Fibroblast of the aortic adventitia (primary cell): ENCODE measurements at places on chromosomes 7 and 10.
A peak's percentile ranks its signal among the peaks of the same experiment; 100 is the strongest.

DNA sequence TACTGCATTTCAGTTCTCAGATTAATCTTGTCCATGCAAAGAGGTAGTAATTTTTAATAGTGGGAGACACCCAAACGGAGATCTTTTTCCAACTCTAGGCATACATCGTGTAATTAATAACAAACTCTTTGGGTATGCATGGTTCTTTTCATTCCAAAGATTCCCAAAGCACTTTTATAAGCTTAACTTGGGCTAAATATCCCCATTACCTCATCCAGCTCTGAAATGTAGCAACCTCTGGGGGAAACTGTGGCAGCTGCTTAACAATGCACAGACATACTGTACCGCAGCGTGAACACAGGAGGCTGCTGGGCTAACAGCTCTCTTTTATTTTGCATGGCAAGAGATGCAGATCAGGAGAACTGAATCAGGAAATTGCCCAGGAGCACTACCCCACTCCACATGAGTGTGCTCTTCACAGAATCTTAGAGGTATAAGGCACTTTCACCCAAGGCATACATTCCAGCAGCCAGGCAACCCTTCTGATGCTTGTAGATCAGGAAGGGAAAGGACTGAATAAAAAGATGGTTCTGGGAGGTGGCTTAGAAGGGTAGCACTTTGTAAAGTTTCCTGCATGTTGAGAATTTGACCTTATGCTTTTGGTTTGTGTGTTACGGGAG, 114.4 kb upstream of the GLI3 start:
- peak; percentile 30 for DNase-seq

GRCh38 chr10:64379898-64380297, 858.7 kb downstream of the REEP3 start:
- no peak for DNase-seq

GRCh38 chr7:156386097-156386496, 254.5 kb upstream of the RNF32 start:
- DNase-seq = no peak

DNA sequence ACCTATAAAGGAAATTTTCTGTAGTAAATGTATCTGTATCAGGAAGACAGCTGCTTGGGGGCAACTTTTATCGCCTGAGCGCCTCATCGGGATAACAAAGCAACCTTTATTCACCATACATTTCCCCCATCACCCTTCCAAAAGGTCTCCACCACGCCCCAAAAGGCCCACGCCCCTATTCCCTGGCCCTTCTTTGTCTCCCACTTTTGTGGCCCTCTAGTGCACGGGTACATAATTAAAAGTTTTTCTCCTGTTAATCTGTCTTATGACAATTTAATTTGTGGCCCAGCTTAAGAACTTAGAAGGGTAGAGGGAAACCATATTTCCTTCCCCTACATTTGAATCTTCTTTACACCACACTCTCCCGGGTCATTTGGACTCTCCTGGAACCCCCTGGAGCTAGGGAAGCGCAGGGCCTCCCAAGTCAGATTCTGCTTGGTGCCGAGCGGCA, 625 bp downstream of the RP9 start:
- DNase-seq = peak; percentile 37

DNA sequence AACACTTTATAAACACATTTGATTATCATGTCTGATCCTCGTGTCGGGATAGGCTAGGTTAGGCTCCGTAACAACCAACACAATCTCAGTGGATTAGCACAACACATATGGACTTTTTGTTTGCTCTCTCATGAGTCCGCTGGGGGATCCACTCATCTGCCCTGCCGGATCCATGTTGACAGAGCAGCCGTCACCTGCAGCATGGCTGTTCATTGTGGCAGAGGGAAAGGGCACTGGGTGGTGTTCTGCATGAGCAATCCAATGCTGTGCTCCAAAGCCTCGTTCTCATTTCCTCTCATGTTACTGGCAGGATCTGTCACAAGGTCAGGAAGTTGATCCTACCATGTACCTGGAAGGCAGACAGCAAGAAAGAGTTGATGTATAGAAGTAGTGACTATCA, 62.5 kb upstream of the RAPGEF5 start:
- no peak for DNase-seq

GRCh38 chr10:70343712-70344111, 38.7 kb downstream of the LRRC20 start:
- peak; percentile 43 for DNase-seq

GRCh38 chr7:52540041-52540440, 495.4 kb upstream of the POM121L12 start:
- DNase-seq = no peak

DNA sequence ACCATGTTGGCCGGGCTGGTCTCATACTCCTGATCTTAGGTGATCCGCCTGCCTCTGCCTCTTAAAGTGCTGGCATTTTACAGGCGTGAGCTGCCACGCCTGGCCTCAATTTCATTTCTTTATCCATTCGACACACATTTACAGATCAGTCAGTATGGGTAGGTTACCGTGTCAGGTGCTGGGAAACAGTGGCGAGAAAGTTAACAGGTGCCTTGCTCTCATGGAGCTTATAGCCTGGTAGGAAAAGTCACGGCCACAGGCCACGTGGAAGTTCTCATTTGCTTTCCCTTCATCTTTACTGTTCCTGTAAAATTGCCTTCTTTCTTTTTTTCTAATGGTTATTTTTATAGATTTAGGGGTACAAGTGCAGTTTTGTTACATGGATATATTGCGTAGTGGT, 2.6 kb upstream of the CAMK1D start:
- DNase-seq = no peak

DNA sequence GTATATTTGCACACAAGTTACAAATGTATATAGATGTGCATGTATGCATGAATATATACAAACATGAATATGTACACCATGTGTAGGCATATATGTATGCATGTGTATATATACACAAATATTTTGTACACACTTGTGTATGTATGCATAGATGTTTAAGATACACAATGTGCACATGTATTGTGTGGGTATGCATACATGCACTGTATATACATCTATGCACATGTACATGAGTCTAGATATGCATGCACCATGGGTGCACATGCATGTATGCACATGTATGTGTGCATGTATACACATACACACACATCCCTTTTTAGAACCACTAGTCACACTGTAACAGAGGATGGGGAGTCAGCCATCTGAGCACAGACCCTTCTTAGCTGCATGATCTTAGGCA, 249.4 kb downstream of the COBL start:
- no peak for DNase-seq

- DNase-seq = no peak
Measured at GRCh38 chr7:105448181-105448580, 59.5 kb upstream of the SRPK2 start.

GRCh38 chr7:88795553-88795952, at the start of gene TEX47:
Gene TEX47 (minus strand): TSS chr7:88795737. CDS start chr7:88794942, 795 bp downstream.
- DNase-seq = no peak

GRCh38 chr7:25455683-25456251, 227.5 kb upstream of the NPVF start:
- DNase-seq = no peak

GRCh38 chr10:1519391-1519790, 217.9 kb downstream of the ADARB2 start:
- no peak for DNase-seq

DNA sequence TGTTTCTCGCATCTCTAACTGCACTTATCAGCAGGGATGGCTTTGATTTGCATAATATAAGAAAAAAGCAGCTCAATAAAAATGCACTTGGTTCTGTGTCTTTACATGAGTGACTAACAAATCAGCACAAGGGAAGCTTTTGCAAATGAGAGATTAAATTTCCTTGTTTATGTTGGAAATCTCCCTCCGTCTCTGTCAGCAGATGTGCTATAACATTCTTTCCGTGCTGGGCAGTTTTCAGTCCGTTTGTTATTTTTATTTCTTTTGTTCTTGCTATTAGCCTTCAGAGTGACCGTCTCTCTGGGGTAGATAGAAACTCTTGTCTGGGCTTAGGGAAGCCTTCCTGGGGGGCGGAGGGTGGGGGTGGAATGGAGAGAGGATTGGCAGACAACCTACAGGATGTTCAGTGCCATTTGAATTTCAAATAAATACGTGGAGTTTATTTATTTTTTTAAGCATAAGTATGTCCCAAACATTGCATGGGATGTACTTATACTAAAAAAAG, 96.0 kb downstream of the GATA3 start:
- no peak for DNase-seq

DNA sequence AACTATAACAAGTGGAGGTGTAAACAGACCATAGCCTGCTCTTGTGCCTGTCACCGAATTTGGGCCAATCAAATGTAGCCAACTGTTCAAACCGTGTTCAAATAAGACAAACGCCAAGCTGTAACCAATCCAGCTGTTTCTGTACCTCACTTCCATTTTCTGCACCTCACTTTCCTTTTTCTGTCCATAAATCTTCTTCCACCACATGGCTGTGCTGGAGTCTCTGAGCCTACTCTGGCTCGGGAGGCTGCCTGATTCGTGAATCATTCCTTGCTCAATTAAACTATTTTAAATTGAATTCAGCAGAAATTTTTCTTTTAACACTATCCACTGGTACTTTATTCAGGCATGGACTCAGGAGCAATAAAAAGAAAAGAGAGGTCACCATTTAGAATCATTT, 29.9 kb upstream of the COL1A2 start:
- DNase-seq = peak; percentile 28

DNA sequence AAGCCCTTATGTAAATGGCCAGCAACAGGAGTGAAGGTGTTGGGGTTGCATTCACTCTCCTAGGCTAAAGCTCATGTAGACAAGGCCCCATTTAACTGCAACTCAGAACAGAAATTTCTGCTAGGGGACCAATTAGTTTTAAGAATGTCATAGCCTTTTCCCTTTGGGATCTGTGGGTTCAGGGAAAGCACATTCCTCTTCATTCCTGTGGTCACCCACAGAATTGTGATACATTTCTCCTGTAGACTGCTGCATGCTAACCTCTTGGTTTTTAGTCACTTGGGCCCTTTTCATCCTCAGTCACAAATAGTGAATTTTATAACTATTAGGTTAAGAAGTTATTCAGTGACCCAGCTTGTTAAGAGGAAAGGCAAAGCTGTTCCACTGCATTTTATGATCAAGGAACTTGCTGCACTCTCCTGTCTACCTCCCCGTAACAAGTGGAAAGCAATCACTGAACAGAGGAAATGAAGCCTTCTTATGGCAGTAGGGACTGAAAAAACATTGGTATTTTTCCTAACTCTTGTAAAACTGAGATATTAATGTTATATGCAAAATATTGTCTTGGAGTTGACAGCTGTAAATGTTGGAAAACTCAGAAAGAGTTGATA, 124.9 kb downstream of the SND1 start:
- peak; percentile 87 for DNase-seq

DNA sequence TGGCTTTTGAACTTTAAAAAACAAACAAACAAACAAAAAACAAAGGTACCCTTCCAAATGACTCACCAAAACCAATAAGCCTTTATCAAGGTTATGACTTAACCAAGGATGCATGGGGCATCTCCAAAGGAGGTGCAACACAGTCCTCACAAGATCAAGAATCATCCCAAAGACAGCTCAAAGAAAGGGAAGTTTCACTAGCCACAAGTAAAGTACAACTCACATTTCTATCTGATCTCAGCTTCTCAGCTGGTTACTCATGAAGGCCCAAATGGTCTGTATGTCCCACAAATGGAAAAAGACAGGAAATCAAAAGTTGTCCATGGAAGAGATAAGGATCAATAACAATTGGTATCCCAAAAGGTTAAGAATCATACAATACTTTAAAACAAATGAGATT, 6.0 kb upstream of the MKLN1 start:
- DNase-seq = no peak

DNA sequence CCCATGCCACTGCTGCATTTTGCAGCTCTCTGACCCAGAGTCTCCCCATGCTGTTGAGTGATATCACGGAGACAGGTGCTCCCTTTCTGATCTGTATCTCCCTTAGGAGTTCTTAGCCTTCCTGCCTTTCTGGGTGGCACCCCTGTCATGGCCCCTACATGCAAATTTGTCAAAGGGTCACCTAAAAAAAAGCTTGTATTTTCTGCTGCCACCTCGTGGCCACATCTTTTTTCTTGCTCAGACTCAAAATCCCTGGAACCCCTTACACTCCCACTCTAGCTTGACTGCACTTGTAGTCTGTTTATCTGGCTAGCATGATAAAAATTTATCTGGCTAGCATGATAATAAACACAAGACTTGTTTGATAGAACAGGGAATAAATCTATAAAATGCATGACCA, 809.1 kb downstream of the SORCS1 start:
- peak; percentile 0 for DNase-seq

DNA sequence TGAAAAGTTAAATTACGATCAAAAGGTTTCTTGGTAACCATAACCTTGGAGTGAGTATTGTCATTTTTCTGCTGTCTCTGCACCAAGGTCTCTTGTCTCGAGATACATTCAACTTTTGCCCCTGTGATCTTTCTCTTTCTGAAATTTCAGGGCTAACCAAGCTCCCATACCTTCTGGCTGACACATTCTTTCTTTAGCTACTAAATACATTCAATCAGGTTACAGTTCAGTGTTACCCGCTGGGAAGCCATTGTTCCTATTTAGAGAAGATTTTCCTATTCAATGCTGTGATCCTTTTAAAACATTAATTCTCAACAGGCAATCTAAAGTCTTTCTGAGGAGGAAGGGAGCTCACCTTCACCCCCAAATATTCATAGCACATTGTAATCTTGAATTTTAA, 22.9 kb upstream of the DMTF1 start:
- no peak for DNase-seq

- DNase-seq = no peak
Measured at GRCh38 chr10:78250313-78251015, 216.8 kb downstream of the RPS24 start.

DNA sequence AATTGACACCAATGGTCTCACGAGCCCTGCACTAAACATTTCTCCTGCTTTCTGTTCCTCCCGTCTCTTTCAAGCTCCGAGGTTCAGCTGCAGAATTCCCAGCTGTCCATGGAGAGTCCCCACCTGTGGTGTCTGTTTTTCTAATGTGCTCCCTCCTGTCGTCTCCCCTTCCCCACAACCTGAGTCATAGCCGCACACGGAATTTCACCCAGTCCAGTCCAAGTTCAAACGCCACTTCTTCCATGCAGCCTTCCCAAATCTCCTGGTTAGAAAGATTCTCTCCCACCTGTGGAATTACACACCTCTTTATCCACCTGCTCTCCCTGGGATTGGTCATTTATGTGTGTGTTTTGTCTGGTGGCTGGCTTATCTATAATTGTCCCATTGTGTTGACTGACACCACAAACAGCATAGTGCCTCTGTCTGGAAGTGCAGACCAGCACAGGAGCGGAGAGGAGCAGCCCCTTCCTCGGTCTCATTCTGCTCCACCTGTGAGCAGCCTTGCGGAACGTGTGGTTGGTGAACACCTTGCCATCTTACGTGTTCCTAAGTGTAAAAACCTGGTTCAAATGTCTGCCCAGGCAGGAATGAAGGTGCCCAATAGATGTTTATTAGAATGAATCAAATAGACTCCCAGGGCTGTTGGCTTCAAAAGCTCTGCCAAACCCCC, 3.3 kb upstream of the DIP2C start:
- no peak for DNase-seq
